Stimulated activated CD8-positive, alpha-beta memory T cell treated with anti-CD3 and anti-CD28 coated beads, Interleukin-15, amount 100 ng/mL, for 24 hours (primary cell): ENCODE measurements at places on chromosomes 2 and 18.

- no peak for DNase-seq
Measured at GRCh38 chr2:68456198-68456597, 10.9 kb downstream of the FBXO48 start.

DNA sequence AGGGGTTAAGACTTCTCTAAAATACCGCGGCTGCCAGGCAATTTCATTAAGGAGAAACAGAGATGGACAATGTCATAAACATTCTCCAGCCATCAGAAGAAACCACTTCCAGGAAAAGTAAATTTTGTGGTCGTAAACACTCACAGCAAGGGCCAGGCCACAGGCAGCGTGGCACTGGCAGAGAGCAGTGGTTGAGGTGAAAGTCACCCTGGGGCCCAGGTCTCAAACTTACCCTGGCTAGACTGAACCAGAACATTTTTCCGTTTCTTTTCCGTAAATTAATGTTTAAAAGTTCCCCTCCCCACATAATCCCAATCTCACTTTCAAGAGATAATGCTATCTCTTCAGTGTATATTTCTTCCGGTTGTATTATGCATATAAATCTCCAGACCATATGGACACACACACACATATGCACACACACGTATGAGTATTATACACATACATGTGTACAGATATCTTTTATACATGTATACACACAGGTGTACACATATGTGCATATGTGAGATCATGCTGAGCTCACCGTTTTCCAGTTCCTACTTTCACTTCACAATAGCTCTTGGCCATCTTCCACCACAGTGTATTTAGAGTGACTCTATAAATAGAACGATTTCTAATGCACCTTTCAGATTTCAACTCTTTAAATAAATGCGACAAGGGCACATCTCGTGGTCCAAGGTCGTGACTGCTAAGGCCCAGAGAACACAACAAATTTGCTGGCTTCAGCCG is 90.1 kb downstream of the MALT1 start:
- no peak for DNase-seq

DNA sequence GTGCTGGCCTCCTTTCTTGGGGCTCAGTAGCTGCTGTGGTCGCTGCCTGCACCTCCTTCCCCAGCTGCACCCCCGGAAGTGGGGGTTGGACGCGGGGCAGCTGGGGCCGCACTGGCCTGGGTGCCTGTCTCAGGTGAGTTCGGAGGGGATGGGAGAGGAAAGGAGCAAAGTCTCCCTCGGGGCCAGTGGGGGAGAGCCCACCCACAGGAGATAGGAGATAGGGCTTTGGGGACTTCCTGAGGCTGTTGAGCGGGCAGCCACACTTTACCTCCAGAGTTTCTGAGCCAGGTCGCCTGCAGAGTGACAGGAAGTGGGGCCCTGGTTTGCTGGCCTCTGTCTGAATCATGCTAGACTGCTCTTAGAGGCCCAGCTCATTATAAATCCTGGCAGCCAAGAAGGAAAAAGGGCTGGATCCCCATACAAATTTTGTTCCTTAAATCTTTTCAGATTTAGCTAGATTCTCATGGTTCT is 8.1 kb downstream of the MBP start:
- DNase-seq, result no peak

- no peak for DNase-seq
Measured at GRCh38 chr2:34656632-34657031, 1057.5 kb upstream of the FAM98A start.

- no peak for DNase-seq
Measured at GRCh38 chr2:211816754-211817153, 721.8 kb downstream of the ERBB4 start.

- no peak for DNase-seq
Measured at GRCh38 chr18:70998490-70998889, 709.6 kb downstream of the SOCS6 start.

GRCh38 chr2:112010751-112011150 is 44.3 kb upstream of the TMEM87B start:
- DNase-seq, result no peak

DNA sequence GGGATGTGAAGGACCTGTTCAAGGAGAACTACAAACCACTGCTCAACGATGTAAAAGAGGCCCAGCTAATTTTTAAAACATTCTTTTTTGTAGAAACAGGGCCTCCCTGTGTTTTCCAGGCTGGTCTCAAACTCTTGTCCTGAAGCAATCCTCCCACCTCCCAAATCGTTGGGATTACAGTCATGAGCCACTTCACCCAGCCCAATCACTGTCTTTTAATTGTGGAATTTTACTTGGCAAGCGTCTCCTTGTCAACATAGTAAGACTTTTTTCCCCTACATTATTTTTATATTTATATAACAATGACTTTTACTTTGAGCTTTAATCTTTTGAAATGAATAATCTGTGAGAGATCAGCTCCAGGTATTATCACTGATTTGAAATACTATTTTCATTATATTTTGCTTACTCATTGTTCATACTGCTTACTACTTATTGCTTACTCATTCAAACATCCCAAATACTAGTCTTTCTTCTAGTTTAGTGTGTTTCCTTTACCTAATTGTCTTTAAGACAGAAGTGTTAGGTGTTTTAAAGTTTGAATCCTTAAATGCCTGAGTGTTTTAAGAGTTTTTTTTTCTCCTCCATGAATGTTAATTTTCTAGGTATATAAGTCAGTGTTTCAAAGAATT is 48.9 kb downstream of the PTPN4 start:
- no peak for DNase-seq

DNA sequence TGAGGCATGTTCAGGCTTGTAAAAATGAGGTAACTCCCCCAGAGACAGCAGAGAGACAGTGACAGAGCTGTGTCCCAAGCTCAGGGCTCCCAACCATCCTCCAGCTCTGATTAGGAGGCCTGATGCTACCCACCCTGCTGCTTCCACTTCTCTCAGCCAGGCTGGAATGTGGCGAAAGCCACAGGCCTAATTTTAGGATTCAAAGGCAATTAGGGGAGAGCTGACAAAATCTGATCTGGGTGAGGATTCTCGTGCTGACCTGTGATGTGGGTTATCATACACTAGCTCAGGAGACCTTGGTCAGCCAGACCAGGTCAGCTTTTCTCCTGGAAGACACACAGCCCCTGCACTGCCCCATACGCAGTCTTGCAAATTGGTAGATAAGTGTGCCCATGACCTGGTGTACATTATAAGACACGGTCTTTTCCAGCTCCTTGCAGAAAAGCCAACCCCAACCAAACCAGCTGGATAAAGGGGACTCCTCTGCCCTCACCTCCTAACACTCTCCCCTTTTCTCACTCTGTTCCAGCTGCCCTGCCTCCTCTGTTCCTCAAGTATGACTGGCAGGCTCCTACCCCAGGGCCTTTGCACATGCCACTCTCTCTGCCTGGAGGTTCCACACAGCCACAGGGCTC is 225.9 kb downstream of the MGAT5 start:
- DNase-seq, result no peak

DNA sequence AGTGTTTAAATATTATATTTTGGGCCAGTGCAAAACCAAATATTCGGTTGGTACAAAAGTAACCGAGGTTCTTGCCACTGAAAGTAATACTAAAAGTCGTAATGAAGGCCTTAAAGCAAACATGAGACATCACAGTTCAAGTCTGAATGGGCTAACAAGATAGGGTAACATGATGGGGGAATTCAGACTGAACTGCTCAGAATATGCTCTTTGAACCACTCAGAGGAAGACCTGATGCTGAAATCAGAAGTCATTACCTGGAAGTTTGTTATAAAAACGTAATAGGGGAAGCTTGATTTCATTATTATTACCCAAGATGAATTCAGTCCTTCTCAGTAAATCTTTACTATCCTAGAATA is 26.6 kb downstream of the CDKL4 start:
- no peak for DNase-seq

- no peak for DNase-seq
Measured at GRCh38 chr2:218888341-218888740, 7.7 kb downstream of the WNT10A start.

GRCh38 chr2:205188239-205189138 is 493.8 kb upstream of the NRP2 start:
- no peak for DNase-seq

DNA sequence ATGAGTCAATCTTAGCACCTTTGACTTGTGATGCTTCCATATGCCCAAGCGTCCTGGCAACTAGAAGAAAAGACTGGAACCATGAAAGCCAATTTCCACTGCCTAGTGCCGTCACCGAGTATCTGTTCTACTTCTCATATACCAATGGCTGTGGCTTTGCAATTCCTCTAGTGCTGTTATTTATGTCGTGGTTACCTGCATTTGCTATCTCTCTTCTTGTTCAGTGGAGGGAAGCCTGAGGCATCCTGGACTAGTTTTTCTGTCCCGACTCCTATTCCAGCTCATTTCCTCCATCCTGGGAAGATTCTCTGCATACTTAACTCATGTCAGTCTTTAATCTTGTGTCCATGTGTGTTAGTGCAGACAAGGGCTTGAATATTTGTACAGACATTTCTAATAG is 117.9 kb downstream of the FEZ2 start:
- DNase-seq, result no peak

- DNase-seq, result no peak
Measured at GRCh38 chr18:33123862-33124518, 316.5 kb downstream of the CCDC178 start.

- no peak for DNase-seq
Measured at GRCh38 chr2:70779911-70780545, 10.4 kb downstream of the FIGLA start.

DNA sequence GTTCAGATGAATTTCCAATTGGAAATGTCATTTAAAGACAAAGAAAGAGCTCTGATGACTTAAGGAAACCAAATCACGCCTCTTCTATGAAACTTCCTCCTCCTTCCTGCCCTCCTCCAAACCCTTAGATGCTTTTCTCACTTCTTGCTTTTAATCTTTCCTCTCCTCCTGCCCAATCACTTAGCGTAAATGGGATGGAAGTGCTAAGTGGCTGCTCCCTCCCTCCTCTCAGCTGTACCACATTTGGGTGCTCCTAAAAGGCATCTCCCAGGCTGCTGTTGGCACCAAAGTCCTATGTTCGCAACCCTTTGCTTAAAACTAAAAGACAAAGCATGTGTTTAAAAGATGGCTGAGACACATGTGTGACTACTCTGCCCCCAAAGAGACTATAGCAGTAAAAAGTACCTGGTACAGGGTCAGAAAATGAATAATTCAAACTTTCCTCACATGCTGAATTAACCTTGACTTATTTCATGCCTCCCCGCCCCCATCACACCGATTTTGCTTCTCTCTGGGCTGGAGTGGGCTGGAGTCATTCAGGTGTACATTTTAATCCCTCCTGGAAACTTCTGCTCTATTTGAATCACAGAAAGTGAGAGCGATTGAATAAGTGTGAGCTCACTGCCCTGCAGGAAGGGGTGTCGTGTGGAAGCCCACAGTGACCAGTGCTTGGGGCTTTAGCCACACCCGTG is 59.2 kb upstream of the KLF7 start:
- no peak for DNase-seq

- DNase-seq, result no peak
Measured at GRCh38 chr18:77065221-77065981, 67.2 kb downstream of the MBP start.

DNA sequence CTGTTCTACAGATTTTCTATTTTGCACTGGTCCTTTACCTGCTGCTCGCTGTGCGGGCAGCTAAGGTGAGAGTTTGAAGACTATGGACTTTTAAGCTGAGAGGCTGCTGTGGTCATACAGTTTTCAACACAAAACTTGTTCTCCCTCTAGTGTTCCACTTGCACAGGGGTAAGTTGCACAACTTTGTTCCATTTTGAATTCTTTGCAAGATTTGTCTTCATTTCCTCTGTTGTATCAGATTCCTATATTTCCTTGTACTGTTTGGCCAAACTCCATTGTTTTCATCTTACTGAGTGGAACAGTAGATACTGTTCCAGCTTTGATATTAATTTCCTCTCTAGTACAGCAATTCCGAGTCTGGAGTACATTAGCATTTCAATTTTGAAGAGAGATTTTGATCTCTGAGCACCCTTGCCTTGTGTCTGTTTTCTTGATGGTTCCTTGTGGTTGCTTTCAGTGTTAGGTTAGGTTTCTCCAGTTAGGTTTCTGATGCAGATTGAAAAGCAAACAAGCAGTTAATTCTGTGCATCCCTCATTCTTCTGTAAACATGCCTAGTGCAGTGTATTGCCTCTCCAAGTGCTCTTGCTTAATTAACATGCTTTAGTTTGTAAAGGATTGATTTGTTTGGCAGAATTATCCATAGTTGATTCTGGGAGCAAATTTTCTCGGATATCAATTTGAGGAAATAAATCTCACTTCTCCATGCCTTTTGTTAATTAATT is 188.8 kb downstream of the PTPRM start:
- DNase-seq, result no peak

DNA sequence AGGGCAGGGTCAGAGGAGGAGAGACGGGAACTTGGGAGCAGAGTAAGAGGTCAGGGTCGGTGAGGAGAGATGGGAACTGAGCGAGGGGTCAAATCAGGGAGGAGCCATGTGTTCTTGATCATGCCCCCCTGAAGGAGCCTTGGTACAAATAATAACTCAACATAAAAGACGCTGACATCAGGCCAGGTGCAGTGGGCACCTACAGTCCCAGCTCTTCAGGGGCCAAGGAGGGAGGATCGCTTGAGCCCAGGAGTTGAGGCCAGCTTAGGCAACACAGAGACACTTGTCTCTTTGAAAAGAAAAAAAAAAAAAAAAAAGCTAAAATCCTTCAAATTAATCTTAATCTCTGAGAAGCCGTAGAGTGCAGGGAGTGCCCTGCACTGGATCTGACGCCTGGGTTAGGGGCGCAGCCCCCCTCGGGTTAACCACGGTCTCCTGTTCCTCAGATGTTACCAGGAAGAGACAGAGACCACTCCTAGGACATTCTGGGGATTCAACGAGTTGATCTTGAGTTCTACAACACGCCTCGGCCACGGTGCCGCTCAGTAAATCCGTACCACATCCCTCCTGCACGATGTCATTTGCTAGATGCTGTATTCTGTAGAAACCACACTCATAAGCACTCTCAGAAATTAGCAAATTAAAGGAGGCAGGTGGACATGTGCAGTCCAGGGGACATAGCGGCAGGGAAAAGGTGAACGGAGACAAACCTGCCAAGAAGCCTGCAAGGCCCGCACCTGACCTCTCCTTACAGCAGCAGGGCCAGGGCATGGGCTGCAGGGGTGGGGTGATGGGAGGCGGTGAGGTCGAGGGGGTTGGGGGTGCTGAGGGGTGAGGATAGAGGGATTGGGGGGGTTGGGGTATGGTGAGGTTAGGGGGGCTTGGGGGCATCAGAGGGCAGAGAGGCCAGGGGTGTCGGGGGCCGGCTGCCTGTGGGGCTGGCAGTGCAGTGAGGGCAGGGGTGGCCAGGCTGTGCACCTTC is 29.2 kb downstream of the SLC66A2 start:
- no peak for DNase-seq

DNA sequence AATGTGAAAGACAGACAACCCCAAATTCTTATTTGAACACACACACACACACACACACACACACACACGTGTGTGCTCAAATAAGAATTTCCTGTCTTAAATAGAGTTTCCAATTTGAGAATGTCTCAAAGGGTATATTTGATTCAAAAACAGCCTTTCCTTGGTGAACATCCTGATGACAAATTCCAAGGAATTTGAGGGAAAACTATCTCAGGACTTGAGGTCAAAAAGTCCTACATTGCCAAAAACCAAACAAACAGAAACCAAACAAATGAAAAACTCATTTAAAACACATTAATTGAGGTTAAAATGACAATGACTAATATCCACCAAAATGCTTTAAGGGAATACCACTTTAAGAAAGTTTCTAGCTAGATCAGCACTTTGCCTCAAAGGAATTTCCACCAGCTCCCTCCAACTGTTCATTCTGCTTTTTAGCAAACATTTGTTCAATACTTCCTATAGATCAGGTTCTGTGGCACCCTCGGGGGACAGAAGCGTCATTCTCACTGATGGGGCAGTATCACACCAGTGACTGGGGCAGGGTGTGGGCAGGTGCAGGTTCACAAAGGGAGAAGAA is 232.1 kb upstream of the TRIB2 start:
- no peak for DNase-seq

- no peak for DNase-seq
Measured at GRCh38 chr2:38788306-38788705, 10.3 kb downstream of the GEMIN6 start.
